ENCODE measurements at places on chromosomes 13 and 19.
A peak's percentile ranks its signal among the peaks of the same experiment; 100 is the strongest.

DNA sequence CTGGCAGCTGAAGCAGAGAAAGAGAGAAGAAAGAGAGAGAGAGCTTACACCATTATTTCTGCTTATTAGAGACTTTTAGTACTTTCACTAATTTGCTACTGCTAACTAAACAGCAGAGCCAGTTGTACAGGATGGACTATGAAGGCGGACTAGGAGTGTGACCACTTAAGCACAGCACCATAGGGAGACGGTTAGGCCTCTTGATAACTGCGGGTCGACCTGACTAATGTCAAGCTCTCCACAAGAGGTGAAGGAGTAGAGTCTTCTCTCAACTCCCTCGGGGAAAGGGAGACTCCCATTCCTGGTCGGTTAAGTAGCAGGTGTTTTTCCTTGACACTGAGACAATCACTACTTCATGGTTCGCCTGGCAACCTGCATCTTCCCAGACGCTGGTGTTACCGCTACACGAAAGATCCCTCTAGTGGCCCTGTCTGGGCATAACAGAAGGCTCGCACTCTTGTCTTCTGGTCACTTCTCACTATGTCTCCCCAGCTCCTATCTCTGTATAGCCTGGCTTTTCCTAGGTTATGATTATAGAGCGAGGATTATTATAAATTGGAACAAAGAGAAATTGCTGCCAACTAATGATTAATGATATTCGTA is 5.3 kb upstream of the PSG7 start:
- no peak for DNase-seq

DNA sequence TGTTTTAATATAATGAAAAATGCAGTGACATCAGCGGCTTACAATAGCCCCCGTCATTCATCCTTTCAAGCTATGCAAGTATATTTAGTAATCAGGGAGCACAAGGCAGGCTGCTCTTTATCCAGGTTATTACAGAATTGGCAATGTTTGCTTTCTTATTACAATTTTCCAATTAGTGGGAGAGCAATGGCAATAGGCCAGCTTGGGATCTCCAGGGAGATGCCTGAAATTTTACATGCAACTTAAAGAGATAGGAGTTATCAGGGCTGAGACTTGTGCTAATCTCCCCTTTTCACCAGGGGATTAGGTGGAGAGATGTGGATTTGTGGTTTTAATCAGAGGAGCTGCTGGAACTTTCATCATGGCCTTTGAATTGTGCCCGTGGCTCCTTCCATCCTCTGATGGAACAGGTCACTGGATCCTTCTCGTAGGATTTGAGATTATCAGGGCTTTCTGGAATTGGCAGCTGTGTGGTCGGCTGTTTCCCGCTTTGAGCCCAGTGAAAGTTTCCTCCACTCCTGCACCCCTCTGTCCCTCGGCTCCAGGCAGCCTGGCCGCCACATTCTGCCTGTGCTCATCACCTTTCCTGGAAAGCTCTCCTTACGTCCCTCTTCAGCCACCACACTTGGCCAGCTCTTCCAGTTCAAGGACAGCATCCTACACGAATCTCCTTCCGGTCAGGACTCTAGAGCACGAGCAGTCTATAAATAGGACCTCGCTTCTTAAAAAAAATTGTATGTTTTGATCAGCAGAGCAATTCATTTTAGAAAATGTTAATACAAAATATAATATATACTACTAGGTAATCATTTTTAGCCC is 47.0 kb downstream of the CBY2 start:
- DNase-seq, result no peak

DNA sequence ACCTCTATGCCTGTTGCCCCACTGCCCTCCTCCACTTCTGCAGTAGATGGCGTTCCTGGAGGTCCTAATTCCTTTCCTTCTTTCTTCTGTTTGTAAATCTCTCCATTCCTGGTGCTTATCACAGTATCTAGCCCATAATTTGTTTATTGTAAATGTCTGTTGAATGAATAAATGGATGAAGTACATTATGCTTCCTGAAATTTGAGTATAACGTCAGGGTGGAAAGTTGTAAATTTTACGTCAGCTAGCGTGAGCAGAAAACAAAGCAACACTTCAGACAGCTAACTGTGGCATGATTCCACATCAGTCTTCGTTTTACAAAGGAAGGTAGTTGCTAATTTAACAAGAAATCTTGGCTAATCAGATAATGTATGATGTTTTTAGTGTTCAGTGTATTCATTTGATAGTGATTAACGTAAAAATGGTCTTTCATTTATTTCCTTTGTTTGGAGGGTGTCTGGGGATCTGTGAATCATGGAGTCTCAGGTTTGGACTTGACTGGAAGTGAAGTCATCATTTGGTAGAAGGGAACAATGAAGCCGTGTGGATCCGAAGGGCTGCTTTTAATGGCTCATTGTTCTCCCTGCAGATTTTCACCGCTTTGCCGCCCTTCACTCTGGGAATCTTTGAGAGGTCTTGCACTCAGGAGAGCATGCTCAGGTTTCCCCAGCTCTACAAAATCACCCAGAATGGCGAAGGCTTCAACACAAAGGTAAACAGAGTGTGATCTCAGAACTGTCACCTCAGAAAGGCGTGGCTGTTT is 215.1 kb downstream of the SHISA2 start:
- DNase-seq, result no peak

DNA sequence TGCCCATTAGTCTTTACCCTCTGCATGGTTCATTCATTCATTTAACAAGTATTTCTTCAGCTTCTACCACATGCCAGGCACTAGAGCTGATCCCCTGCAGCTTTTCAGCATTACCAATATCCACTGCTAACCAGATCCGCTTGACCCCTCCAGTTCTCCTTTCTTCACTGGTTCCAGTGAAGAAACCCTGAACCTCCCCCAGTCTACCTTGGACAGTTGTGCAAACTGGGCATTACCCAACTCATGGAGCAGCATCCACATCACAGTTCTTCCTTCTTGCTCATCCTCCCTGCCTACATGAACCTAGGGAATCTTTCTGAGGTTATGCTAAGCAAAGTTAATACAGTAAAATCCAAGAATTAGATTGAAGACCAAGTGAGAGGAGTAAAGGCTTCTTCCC is 78.7 kb upstream of the SERP2 start:
- DNase-seq, result no peak

DNA sequence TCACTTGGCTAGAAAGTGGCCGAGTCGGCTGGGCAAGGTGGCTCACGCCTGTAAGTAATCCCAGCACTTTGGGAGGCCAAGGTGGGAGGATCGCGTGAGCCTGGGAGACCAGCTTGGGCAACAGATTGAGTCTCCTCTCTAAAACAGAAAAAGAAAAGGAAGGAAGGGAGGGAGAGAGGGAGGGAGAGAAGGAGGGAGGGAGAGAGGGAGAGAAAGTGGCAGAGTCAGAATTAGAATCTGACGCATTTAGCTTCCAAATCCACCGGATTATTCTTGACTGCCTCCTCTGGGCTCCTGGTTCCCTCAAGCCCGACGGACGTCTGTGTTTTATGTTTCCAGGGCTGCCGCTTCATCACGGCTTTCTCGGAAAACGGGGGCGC is 22.5 kb downstream of the LRFN3 start:
- DNase-seq, result no peak

DNA sequence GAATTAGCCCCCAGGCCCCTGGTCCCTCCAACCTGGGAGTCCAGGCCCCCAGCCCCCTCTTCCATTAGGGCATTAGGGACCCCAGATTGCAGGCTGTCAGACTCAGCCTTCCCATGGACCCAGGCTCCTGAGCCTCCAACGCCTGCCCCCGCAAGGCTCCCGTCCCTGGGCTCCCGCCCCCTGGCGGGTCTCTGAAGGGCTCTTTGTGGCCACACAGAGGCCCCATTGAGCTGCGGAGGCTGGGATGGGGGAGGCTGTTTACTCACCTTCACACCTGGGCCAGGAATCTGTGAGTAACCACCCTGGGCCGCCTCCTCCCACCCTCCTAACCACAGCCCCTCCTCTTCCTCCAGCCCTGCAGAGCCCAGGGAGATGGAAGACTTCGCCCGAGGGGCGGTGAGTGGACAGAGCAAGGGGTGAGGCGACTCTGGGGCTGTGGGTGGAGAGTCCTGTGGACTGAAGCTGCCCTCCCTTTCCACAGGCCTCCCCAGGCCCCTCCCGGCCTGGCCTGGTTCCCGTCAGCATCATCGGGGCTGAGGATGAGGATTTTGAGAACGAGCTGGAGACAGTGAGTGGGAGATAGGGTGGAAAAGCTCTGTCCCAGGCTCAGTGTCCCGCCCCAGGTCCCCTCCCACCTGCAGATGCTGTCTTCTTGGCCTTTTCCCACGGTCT is 4.9 kb downstream of the ARHGEF1 start:
- DNase-seq, result peak; percentile 65

- DNase-seq, result no peak
Observed at GRCh38 chr19:35732540-35733179, 9.6 kb downstream of the IGFLR1 start.

DNA sequence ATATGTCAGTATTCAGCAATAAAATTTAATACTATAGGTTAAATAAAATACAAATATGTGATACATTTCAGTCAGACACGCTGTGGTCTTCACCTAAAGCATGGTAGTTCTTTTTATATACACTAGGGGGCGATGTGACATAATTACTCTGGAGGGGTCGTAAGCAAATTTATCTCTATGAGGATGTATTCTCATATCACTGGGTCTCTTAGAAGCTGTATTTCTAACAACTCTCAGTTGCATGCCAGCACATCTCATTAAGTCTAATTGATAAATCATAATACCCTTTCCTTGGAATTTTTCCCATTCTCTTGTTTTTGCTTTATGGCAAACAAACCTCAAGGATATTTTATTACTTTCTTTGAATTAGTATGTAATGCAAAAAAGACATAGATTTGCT is 3.9 kb upstream of the PCDH17 start:
- DNase-seq, result no peak
